ENCODE measurements at places on chromosomes 3 and 15.

GRCh38 chr3:37630441-37630840, 231.2 kb upstream of the CTDSPL start:
- no peak for DNase-seq

- DNase-seq: no peak
These were observed 63.6 kb downstream of the OSBPL10 start for GRCh38 chr3:31917303-31918005.

- no peak for DNase-seq
These were observed 113.7 kb upstream of the GOLGA8J start for GRCh38 chr15:29968895-29969561.

- DNase-seq: no peak
These were observed 5.4 kb downstream of the HACL1 start for GRCh38 chr3:15595955-15596354.

GRCh38 chr3:70916375-70917055, 604.1 kb upstream of the MDFIC2 start:
- DNase-seq: no peak

GRCh38 chr3:113128386-113129015, 82.9 kb upstream of the BOC start:
- no peak for DNase-seq

GRCh38 chr3:72659596-72659995, 188.6 kb downstream of the SHQ1 start:
- no peak for DNase-seq

GRCh38 chr3:29486096-29486495, 205.2 kb downstream of the RBMS3 start:
- no peak for DNase-seq

GRCh38 chr3:64685800-64686445, 1.9 kb downstream of the ADAMTS9 start:
- no peak for DNase-seq

DNA sequence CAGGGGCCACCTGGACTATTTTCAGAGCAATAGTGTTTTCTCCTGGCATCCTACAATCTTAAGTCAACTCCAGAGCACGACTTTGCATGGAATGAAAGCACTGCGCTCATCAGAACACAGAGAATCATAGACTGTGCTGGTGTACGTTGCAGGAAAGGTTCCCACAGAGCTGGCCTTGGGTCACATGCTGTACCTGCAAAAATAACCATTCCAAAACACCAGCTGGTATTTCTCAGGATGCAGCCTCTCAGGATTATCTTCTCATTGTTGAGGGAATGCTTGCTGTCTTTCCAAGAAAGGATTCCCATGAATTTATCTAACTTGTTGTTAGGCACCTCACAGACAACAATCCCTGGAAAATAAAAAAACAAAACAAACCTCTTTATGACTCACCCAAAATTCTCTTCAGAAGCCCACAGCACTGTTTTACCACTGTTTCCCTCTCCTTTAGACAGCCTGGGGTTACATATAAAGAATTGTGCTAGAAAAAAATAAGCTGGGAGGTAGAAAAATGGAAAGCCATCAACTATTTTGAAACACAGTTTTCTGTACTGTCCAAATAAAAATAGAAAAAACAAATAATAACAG, 131.7 kb downstream of the ATP8B4 start:
- no peak for DNase-seq

DNA sequence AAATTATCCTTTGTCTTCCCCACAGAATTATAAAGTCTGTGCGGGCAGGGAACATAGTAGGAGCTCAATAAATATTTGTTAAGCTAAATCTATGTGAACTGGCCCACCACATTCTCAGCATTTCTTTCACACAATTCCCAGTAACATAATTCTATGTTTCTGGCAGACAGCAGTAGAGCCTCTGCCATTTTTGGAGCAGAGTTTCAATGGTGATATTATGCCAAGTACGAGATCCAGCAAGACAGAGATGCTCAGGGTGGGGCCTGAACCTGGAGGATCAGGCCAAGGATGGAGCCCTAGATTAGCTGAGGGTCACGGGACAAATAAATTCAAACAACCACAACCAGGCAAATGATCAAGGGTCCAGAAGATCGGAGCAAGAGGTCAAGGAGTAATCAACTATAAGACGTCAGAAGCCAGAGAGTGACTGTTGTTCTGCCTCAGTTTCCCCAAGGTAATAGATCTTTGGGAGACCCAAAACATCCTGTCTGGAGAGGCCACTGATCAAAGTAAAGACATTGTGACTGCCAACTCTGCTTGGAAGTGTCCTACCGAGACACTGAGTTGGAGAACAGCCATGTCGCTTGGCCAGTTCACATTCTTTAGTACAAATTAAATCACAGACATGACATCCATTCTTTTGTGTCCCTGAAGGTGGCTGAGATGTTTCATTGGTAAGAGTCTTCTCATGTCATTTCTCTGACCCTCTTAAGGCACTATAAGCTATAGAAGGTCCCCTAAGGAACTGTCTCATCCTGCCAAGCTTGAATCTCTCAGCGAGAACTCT, 15.4 kb downstream of the SRGAP3 start:
- DNase-seq: no peak

- no peak for DNase-seq
These were observed 59.9 kb upstream of the PTX3 start for GRCh38 chr3:157376603-157377300.

DNA sequence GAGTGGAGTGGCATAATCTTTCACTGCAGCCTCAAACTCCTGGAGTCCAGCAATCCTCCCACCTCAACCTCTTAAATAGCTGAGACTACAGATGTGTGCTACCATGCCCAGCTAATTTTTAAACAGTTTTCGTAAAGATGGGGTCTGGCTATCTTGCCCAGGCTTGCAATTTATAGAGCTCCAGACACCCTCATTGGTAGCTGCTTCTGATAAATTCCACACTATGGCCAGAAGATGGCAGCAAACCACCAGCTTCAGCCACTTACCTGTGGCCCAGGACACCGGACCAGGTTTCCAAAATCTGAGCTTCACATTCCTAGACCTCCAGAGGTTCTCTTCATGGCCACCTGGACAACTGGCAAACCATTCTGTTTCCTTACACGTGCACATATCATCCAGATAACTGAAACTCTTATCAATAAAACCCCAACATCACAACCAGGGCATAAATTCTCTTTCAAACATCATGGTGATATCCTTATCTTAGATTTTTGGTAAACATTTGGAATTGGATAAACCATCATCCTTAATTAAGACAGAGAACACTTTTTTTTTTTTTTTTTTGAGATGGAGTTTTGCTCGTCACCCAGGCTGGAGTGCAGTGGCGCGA, 28.9 kb downstream of the FBXW12 start:
- peak; percentile 74 for DNase-seq

DNA sequence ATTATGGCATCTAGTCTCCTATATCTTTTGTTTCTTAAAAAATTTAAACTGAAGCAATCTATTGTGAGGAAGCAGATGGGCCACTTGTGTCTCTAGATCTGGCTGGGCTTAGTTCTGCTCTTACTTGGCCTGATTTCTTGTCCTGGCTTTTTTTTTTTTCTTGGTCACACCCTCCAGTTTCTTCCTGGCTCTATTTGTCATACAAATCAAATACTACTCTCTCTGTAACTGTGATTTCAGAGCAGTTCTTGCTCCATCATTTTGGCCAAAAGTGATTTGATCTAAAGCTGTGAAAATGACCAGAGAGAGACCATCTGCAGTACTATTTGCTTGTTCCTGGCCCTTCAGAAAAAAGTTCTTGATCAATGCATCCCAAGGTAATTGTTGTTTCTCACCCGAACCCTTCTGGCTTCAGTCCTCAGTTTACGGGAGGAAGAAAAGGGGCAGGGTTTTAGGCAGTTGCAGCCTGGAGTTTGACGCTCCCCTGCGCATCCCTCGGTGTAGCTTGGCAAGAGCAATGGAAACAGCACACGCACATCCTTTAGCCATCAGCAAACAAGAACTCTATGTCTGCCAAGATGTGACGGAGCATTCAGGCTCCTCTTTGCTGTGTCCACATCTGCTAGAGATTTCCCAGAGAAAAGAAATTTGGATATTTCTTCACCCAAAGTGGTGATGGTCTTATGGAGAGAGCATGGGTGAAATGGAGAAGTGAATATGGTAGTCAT, 31.6 kb downstream of the CHST2 start:
- no peak for DNase-seq

All from CD4-positive, alpha-beta T cell treated with Interleukin-6 at 100 ng/mL for 8 hours (primary cell).